ENCODE measurements at places on chromosomes 16 and 17.
A peak's percentile ranks its signal among the peaks of the same experiment; 100 is the strongest.

DNA sequence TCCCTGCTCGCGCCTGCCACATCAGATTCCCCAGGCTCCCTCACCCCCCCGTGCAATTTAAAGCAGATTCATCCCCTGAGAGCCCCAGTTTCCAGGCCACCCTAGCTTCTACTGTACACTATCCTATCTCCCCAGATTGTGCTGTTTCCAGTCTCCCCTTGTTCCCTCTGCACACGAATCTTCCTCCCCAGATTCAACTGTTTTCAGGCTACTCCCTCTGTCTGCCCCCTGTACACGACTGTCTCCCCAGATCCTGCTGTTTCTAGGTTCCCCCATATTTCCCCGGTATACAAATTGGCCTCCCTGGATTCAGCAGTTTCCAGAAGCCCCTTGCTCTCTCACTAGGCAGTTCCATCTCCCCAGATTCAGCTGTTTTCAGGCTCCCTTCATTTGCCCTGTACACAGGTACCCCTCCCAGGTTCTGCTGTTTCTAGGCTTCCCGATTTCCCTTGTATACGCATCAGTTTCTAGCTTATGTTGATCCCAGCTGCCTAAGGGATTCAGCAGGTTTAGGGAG, 22.9 kb downstream of the COPZ2 start:
- DNase-seq = no peak

DNA sequence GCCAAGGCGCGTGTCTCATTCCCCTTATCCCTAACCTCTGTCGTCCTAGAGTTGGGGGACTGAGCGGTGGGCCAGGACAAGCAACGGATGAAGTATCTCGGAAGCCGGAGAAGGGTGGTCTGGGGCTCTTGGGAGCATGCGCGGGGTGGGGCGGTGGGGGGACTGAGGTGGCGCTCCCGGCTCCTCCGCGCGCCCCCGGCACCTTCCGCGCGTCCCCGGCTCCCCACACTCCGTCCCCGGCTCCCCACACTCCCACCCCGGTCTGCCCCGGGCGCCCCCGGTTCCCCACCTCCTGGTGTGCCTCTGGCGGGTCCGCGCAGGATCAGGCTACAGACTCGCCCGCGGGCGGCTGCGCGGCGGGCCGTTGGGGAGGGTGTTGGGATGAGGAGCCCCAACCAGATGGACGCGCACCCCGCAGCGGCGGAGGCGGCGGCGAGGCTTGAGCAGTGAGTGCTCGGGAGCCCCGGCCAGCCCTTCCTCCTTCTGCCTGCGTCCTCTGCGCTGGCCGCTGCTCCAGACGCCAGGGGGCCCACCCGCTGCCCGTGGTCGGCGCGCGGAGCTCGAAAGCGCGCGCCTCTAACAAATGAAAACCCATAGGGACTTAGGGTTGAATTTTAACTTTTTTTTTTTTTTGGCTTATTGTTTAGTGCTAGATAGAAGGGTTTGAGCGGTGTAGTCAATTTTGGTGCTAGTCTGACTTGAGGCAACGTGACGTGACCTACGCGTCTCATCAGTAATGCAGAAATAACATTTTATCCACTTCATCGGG, 5.6 kb upstream of the CRYM start:
- DNase-seq = peak; percentile 42

DNA sequence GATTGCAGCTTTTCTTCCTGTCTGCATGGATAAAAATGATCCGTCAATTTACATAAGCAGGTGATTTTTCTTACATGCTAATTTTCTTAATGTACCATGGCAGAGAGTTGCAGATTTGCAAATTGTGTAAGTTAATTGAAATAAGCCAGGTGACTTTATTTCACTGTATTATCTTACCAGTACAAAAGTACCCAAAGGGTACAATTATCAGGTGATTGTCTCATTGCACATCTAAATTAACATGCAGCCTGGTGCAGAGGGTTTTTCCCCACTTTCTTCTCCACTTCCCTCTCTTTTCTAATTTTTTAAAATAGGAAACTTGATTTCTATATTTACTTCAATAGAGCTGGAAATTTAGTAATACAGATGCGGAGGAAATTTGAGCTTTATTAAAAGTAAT, 11.2 kb downstream of the NLK start:
- DNase-seq = no peak

GRCh38 chr17:57186226-57187019, 69.9 kb upstream of the MSI2 start:
- DNase-seq = no peak

DNA sequence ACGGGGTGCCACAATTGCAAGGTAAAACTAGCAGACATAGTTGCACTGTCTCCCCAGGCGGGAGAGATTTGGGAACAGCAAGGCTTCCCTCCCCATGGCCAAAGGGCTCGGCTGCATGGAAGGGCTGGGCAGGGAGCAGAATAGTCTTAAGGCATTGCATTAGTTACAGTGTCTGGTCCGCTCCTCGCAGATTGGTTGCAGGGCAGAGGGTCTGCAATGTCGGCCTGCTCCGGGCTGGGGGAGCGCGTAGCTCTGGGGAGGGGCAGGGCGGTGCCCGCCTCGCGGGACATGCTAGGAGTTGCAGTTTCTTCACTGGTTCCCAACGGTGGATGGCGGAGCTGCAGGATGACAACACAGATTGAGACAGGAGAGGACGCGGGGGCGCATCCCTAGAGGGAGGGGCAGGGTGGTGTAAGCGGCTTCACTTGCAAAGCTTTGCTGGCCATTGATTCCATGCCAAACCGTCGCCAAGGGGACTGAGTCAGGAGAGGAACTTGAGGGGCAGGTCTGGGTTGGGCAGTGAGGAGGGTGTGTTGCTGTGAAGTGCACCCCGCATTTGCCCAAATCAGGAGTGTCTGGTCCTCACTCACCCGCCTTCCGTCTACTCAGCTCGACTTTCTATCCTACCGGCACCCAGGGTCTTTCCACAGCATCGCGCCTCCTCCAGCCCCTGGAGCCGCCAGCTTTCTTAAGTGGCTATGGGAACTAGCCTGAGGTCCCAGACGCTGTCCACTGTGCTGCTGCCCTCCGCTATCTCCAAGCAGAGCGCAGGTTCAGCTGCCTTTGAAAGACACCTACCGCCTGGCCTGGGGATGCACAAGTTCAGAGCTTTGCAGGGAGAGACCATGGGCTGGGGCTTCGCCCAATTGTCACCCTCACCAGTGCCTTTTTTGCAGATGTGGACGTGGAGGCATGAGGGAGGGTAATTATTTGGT, 1748.9 kb downstream of the TP53TG3F start:
- no peak for DNase-seq

GRCh38 chr17:17999364-18000029, 26.8 kb downstream of the DRC3 start:
- peak; percentile 18 for DNase-seq

DNA sequence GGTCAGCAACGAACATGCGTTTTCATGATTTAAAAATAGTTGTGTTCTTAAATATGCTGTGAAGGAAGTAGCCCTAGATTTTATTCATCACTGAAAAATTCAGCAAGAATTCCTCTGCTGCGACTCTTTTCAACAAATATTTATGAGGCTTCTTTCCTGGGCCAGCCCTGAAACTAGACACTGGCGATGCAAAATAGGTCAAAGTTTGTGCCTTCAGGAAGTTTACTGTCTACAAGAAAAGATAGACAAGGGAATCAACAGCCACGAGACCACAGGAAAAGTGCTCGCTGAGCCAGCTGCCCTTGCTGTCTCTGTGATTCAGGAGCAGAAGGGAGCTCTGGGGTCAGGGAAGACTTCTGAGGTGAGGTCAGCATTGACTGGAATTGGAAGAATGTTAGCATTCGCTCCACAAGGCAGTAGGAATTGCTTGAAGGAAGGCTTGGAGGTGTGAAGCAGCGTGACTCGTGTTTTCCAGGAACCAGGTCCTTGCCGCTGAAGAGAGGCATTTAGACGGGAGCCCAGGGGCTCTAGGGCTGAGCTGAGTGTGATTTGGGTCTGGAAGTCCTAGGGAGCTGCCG, 1.9 kb upstream of the RPL26 start:
- DNase-seq = peak; percentile 86

DNA sequence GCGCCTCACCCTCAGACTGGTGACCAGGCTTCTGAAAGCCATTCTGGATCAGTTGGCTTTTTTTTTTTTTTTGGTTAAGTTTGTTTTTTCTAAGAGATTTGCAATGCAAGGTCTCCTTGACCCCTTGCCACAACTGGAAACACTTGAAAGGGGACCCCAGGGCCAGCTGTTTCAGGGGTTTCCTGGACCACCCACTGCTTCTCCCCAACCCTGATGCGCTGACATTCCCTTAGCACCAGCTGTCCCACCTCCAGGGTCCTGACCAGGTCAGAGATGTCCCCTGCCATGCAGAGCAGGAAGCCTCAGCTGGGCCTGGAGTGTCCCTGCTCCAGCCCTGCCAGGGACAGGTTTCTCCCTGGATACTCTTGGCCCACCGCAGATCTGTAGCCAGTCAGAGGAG, 8.1 kb upstream of the MRPL58 start:
- no peak for DNase-seq

DNA sequence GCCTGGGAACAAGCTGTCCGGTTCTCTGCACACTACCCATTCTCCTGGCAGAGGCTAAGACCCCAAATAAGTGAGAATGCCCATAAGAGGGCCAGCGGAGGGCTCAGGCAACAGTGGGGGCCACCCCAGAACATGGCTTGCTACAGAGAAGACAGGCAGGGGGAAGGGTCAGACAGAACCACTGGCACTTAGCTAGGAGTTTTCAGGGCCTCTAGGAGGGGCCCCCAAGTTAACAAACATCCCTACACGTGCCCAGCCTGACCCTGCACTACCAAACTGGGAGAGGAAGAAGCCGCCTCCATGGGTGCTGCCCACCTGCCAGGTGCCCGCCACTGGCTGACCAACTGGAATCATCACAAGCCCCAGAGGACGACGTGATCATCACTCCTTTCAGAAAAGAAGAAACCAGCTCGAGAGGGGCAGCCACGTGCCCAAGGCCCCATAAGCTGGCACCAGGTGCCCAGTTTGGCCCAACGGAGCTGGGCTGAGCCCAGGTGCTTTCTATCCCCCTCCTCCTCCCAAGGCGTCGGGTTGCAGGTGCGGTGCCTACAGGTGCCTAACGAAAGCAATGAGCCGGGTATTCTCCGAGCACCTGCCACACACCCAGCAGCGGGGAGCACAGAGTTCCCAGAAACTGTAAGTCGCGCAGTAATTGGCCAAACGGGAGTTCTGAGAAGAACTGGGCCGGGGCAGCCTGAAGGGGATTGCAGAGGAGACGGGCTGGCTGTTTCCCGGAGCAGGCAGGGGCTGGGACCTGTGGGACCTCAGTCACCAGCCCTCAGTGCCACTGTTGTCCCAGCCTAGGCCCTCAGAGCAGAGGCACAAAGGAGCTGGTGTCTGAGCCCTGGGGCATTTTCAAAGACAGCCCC, 13.2 kb downstream of the RPH3AL start:
- DNase-seq = no peak

GRCh38 chr17:4097165-4097960, 45.5 kb downstream of the ZZEF1 start:
- DNase-seq = no peak

GRCh38 chr16:81696961-81697615, 82.0 kb upstream of the PLCG2 start:
- peak; percentile 70 for DNase-seq

DNA sequence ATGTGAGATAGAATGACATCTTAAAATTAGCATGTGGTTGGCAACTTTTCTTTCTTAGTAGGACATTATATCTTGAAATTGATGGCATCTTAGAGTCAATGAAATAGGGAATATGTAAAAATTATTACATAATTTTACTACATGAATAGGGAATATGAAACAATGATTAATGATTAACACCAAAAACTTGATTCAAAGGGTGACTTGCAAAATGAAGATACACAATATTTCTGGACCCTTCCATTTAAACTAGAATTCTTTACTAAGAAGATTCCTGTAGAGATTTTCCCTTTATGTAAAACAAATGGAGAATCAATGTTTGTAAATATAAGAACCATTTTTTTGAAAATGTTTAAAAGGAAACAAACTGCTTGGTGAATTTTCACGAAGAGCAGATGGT, 3.4 kb downstream of the MRTFB start:
- no peak for DNase-seq

DNA sequence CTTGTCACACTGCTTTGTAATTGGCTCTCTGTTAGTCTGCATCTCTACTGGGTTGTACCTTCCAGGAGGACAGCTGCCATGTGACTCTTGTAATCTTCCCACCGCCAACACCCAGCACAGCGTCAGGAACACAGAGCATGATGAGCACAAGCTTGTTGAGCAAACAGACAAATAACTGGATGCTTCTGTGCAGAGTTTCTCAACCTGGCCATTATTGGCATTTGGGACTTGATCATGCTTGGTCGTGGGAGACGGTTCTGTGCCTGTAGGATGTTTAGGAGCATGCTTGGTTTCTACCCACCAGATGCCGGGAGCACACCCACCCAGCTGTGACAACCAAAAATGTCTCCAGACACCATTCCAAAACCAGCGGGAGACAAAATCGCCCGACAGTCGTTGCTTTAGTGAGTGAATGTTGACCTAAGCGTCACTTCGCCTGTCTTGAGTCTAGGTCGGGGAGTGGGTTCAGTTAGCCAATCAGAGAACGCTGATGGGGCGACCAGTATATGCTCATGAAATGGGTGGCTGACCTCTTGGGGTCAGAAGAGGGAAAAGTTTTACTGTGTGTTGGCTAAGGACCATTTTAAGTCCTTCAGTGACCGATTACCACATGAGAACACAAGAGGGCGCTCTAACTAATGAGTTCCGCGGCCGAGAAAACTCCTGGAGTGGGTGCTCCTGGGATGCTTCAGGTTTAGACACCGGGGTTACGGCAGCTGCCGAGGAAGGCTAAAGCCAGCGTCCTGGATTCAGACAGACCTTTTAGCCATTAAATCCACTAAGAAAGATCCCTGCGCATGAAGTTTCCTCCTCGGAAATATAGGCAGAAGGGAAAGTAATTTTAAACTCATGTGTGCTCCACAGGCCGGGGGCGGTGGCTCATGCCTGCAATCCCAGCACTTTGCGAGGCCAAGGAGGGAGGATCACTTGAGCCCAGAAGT, 57.8 kb upstream of the TEX2 start:
- DNase-seq = peak; percentile 84

DNA sequence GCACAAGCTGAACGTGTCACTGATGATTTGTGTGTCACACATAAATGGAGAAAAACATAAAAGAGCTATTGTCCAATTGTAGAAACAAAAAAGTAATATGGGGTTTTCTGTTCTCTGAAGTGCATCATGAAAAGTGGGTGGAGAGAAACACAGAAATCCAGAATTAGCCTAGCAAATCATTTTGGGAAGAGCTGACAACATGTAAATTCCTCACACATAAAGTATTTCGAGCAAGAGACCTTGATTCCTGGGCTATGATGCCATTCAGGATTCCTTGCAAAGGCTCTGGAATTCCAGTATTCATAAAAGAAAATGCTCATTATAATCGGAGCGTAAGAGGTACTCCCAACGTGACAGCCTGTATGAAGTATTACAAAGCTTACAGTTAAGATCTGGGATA, 1.1 kb downstream of the DCUN1D3 start:
- peak; percentile 78 for DNase-seq

DNA sequence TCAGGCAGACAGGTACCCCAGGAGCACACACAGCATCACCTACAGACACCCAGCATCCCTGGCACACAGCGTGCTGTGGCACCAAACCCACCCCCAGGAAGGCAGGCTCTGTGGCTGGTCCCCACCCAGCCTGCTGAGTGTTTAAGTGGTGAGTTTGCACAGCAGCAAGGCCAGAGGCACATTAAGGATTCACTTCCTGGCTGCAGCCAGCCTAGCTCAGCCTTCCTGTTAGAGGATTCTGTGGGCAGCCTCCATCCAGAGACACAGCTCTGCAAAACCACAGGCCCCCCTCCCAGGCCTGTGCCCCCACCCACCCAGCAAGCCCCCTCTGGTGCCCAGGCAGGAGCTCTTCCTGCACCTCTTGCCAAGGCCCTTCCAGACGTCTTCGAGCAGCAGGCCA, 36.1 kb upstream of the PHB1 start:
- DNase-seq = peak; percentile 25
